OCI-M1 (cell line): ENCODE measurements at places on chromosomes 4 and X.

DNA sequence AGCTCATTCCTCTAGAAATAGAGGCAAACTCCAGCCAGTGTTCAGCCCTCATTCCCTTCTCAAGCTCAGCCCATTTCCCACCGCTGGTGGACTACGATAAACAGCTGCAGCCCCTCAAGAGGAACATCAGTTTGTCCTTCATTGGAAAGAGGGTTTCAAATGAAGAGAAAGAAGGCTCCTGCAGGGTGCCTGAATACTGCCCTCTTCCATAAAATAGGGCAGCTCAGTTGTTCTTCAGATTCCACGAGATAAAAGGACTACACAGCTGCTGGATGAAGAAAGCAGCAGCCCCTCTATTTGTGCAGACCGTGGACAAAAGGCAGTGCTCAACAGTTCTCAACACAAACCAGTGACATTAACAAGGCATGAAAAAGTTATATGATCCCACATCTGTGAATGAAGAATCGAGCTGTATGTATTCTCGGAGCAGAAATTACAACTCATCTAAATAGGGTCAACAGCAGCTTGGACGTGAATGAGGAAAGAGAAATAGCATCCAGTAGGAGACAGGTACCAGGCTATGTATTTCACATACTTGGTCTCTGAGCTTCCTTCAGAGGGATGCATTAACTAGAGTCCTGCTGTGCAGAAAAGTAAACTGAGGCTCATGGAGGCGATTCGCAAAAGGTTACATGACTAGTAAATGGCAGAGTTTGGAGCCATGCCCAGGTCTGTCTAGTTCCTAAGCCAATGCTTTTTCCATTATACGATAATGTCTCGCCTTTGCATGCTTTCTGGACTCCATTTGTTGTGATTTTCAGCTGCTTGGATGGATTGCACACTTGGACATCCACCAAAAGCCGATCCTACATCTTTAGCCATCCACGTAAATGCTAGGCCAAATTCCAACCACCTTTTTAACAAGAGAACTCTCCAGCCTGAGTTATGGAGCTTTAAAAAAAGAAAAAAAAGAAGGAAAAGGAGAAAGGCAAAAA is 301.2 kb upstream of the PPARGC1A start:
- DNase-seq, result no peak

DNA sequence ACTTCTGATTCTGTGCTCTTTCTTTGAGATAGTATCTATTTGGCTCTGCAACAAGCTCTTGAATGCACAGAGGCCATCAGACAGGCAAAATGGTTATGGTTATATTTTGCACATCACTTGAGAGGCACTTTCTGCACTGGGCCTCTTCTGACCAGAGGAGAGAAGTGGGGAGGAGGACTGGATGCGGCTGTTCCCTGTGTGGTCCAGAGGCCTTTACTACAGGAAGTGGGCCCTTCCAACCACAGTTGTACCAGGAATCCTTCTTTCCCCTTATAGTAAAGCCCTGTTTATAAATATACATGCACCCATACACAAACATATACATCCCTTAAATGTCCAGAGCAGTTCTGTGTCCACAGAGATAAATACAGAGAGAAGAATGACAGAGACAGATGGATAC is 182.7 kb upstream of the HHIP start:
- no peak for DNase-seq

GRCh38 chr4:98778206-98778605 is 119.8 kb upstream of the TSPAN5 start:
- no peak for DNase-seq

- no peak for DNase-seq
Observed at GRCh38 chr4:53608242-53608641, 17.0 kb upstream of the LNX1 start.
